Naive B cell (primary cell): ENCODE measurements at places on chromosomes 1 and 21. TPM values are rescaled to one million over a fixed set of nuclear protein-coding genes. Genes with fewer than 3 reads are reported as not detected.

GRCh38 chr1:211775170-211775569, 55.4 kb downstream of the LPGAT1 start:
- DNase-seq = no peak

DNA sequence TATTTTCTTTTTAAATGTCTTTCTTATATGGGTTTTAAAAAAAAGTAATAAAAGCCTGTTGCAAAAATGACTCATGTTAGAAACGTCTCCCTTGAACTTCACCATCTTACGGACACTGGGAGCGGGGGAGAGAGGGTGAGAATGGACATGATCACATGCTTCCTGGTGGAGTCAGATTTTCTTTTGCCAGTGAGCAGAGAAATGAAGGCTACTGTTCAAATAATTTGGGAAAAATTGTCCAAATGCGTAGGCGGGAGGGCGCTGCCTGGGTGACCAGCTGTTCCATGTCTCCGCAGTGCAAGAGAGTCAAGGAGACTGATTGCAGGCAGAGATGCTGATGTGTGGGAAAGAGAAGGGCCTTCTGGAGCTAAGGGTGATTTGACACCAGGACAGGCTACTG, 23.1 kb downstream of the EIF2D start:
- DNase-seq = no peak

GRCh38 chr1:235552146-235552716, 48.0 kb upstream of the B3GALNT2 start:
- no peak for DNase-seq

Gene CELA2B
- not detected for polyA plus RNA-seq

DNA sequence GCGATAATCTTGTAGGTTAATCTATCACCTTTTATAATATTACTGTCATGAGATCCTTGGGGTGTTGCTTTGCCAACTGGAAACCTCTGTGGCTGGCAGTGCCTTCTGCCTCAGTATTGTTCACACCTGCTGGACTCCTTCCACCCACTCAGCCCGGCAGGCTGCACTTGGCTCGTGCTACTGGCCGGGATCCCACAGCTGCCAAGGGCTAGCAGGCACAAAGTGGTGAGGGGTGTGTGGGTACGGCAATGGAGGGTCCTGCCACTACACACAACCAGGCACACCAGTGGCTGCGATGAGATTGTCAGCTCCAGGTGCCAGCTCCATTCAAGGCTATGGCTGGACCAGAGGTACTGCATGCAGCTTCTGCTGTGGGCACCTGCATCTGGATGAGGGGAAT, 191.2 kb upstream of the LYPLAL1 start:
- DNase-seq = no peak

- no peak for DNase-seq
Measured at GRCh38 chr1:15737324-15738319, 1.6 kb downstream of the SLC25A34 start.

GRCh38 chr1:200699871-200700270, 30.2 kb upstream of the DDX59 start:
- no peak for DNase-seq

DNA sequence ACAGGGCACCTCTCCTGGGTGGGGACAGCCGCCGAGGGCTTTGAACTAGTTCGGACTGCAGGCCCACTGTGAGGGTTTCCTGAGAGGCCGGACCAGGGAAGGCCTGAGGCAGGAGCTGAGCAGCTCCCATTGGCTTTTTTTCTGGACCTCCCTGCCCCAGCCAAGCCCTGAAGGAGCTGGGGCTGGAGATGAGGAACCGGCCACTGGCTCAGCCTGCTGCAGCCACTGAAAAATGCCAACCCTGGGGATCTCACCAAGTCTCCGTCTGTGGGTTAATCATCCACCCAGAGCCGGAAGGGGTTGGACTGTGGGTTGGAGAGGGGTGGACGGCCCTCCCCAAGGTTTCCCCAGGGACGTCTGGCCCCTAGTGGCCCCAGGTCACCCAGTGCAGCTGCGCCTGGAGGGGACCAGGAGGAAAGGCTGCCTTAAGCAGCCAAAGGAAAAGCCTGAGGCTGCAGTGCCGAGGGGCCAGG, 2.5 kb downstream of the VWA1 start:
- DNase-seq = no peak

- DNase-seq = no peak
Measured at GRCh38 chr1:184051138-184051484, 419 bp upstream of the TSEN15 start.

Gene SLC25A33
- polyA plus RNA-seq = 8.2 TPM
